ENCODE measurements at places on chromosomes 5 and 9.

- no peak for DNase-seq
Observed at GRCh38 chr5:146599261-146599660, 83.3 kb upstream of the GPR151 start.

DNA sequence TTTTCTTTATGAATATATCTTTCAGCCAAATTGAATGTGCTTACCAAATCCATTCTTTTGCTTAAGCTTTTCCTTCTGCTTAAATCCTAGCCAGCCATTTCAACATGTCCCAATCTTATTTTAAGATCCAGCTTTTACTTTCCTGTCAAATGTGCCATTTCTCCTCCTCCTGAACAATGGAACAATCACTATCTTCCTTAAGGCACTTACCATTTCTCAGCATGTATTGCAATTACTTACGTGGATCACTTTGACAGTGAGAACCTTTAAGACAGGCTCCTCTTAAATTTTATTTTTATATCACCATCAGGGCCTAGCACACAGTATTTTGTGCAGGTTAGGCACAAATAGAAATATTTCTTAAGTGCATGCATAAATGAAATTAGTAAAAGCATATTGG, 4.4 kb upstream of the CDO1 start:
- DNase-seq, result no peak

DNA sequence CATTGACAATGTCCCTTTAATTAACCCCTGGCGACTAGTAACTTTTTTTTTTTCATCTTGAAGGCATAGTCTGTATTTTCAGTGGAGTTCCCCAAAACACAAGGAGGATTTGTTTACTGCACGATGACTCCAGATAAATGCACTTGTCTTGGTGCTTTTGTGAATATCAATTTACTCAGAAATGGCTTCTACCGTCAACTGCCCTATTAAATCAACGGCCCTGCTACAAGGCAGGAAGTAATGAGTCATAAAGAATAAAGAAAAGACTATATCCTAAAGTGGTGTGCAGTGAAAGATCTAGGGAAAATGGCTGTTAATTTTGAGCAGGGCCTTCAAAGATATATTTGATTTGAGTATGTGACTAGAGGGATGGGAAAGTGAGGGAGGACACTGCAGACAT, 388.3 kb upstream of the CHD1 start:
- no peak for DNase-seq

- DNase-seq, result no peak
Observed at GRCh38 chr9:107309271-107309670, 26.2 kb downstream of the RAD23B start.

DNA sequence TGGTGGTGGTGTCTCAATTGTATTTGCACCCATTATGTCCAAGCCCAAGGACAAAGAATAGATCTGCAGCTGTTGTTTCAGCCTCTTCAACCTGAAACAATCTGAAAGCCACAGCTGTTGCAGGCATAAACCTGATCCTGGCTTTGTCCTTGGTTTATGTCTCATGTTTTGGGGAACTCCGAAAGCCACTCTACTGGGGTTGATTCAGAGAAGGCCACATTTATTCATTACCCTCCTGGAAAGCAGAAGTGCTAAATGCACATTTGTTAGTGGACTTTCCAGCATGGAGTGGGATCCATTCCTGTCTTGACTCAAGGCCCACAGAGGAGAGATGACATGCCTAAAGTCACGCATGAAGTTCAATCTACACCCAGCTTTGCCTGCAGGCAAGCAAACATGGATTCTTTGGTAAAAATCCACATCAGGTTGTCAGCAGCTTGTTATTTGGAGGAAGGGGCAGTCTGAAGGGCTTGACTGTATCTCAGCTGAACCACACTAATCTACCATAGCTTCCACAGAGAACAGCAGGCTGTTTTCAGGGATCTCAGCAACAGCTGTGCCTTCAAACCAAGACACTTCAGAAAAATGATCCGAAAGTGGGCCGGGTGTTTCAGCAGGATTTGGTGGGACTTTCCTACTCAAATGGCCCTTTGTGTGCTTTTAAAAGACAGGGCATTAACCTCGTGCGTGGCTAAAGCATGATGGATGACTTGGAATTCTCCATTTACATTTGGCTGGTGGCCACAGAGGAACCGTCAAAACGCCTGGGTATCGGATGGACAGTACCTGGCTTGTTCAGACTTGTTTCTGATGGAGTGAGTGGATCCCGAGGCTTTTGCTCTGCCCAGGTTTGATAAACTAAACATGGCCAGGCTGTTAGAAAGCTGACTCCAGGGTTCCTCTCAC, 36.2 kb upstream of the ADAM19 start:
- DNase-seq, result no peak

GRCh38 chr9:8784838-8785237, 985.3 kb upstream of the DMAC1 start:
- peak; percentile 35 for DNase-seq

GRCh38 chr5:115875447-115875846, 33.7 kb downstream of the AP3S1 start:
- no peak for DNase-seq

- no peak for DNase-seq
Observed at GRCh38 chr9:110015759-110016158, 192.2 kb downstream of the C9orf152 start.

- no peak for DNase-seq
Observed at GRCh38 chr5:86929123-86929766, 311.5 kb downstream of the COX7C start.

- no peak for DNase-seq
Observed at GRCh38 chr9:36542355-36542754, 30.3 kb upstream of the MELK start.
